ENCODE measurements at places on chromosomes 2 and 18.

- peak; percentile 92 for DNase-seq
Measured at GRCh38 chr2:70851704-70852103, 16.1 kb upstream of the CD207 start.

DNA sequence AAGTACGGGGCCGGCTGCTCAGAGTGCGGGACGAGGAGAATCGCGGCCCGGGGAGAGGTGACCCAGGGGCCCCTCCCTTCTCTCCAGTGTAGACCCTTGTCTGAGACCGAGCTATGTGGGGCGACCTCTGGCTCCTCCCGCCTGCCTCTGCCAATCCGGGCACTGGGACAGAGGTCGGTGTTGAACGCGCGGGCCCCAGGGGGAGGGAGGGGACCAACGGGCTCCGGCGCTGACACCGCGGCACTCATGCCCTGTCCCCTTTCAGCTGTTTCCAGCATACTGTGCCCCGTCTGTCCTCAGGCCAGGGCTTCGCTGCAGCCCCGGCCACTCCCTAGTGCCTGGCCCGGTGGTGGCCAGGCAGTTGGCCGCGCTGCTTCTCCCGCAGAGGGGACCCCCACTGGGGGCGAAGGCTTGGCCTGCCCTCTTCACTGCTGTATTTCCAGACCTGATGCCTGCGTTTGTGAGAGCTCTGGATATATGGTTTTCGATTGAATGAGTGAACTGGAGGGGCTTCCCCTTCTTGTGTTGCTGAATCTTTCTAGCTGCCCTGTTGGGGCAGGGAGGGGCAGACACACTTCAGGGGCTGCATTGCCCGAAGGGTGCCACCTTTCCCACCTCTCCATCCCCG lies 809 bp downstream of the DBI start:
- no peak for DNase-seq

DNA sequence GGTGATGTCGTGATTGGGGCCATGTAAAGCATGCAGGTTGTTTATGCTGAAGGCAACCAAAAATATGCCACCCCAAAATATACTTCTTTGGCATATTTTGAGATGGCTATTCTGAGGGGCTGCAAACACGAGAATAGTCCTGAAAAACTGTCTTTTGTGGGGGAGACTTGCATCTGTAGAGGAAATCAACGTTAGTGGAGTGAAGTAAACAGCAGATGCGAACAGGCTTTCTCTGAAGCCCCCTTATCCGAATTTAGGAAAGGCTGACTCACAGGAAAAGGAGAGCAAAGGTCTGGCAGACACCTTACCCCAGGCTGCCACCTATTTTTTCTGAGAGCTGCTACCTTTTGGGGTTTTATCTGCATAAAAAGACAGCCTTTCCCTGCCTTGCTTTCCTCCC lies 44.6 kb upstream of the MSH6 start:
- no peak for DNase-seq

- no peak for DNase-seq
Measured at GRCh38 chr2:43175876-43176275, 50.5 kb downstream of the ZFP36L2 start.

DNA sequence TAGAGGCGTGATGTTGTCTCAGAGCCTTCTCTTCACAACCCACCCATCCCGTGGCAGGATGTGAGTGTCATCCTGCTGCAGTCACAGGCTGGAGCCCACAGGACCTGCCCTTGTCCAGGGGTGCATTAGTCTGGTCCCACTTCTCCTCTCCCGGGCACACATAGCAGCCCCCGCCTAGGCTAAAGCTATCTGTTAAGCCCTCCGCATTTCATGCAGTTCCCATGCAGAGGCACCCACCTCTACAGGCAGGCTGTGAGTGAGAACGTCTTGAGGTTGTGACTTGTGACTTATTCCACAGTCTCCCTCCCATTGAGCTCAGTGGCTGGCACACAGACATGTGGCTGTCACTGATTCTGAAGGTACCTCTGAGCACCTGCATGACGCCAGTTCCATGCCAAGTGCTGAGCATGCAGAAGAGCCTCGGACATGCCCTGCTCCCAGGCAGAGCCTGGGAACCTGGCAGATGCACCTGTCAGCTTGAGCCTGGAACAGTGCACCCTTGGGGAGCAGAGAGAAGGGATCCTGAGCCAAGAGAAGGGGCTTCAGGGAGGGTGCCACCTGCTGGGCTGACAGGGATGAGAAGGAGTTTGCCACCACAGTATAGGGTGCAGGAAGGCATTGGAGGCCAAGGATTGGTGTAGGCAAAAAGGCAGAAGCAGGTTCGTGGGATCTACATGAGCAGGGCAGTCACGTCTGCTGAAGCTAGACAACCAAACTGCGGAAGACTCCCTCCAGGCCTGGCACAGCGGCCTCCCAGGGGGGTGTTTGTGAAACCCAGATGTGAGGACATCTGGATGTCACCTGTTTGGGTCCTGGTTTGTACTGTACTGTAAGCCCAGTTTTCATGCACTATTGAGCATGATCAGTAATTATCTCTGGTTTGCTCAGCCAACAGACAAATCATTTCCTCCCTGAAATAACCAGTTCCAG lies 213.6 kb downstream of the GLI2 start:
- DNase-seq: no peak

DNA sequence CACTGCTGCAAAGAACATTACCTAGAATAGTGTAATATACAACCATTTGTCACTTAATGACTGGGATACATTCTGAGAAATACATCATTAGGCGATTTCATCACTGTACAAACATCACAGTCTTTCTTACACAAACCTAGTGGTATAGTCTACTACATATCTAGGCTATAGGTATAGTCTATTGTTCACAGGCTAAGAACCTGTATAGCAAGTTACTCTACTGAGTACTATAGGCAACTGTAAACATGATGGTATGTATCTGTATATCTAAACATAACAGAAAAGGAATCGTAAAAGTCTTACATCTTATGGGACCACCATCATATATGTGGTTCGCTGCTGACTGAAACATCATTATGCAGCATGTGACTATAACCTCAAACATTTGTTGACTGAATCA lies 21.4 kb downstream of the SP3 start:
- DNase-seq: no peak

DNA sequence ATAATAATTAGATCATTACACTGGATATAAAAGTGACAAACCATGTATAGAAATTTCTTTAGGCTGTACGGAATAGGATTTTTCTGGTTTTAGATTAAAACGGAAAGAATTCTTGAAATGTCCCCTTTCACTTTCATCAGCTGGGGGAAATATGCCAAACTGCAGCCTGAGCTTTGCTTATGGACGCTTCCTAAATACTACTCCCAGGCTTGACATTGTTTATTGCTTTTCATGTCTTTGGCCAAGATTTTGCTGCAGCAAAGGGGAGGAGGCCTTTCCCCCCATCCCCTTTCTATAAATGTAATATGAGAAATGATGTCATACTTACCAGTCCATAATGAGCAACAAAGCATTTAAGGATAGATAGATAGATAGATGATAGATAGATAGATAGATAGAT lies 158.4 kb downstream of the MAP2 start:
- DNase-seq: no peak

DNA sequence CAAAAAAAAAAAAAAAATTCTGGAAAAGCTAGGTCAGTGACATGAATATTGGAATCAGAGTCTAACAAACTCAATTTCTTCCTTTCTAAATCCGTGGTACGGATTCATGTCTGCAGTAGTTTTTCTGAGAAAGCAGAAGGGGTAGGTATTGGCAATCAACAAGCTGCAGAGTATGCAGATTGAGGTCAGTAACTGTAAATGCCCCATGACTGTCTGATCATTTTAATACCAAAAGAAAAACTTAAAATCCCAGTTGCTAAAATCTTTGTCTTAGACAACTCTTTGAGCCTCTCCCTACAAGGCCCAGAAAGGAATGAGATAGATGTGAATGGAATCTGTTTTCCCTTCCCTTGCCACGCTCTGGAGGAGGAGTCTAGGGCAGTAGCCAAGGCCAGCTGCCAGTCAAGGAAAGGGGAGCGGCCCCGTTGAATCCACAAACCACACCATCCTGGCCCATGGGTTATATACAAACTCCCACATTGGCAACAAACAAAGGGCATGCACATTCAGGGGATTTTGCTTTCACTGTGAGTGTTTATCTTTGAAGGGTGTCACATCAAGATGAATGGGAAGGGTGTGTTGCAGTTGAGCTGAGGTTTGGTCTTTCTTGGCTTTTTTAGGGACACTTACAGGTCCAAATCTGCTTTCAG lies 6.1 kb upstream of the CASP8 start:
- no peak for DNase-seq

DNA sequence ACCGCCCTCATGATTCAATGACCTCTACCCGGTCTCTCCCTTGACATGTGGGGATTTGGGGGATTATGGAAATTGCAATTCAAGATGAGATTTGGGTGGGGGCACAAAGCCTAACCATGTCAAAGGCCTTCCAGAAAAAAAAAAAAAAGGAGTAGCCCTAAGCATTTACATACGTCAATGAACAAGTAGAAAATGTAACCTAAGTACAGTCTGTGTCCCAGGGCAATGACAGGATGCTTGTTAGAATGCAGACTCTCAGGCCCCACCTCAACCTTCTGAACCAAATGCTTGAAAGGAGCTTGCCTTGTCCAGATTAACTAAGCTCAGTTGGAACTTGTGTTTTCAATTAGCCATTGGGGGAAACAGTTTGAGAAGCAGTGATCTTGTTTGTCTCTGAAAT lies 802.1 kb downstream of the CPS1 start:
- DNase-seq: no peak

DNA sequence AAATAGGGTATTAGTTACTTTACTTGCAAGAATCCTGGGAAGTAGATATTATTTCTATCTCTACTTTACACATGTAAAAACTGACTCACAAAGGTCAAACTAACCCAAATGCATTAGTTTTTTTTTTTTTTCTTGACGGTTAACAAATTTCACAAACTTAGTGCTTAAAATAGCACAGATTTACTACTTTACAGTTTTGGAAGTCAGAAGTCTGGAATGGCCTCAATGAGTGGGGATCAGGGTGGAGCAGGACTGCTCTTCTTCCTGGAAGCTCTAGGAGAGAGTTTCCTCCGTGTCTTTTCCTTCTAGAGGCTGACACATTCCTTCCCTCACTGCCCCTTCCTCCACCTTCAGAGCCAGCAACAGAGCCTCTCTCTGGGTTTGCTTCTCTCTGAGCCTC lies 117.2 kb downstream of the COL6A3 start:
- no peak for DNase-seq

- no peak for DNase-seq
Measured at GRCh38 chr2:20558391-20559150, 92.3 kb downstream of the HS1BP3 start.

DNA sequence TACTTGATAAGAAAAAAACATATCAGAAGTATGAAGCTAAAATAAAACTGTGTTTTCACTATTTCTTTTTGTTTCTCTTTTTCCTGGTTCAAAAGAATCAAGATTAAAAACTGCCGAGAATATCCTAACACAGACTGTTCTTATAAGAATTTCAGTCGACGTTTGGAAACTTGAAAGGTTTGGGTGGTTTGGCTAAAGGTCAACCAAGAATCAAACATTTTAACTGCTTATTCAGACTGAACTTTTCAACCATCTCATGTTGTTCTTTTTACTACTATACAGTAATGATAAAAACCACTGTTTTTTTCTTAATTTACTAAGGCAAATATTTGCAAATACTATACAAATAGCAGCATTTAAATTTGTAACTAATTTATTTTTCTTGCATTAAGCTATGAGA lies 308.5 kb upstream of the TFPI start:
- no peak for DNase-seq

- no peak for DNase-seq
Measured at GRCh38 chr2:34401186-34401585, 802.1 kb upstream of the FAM98A start.

DNA sequence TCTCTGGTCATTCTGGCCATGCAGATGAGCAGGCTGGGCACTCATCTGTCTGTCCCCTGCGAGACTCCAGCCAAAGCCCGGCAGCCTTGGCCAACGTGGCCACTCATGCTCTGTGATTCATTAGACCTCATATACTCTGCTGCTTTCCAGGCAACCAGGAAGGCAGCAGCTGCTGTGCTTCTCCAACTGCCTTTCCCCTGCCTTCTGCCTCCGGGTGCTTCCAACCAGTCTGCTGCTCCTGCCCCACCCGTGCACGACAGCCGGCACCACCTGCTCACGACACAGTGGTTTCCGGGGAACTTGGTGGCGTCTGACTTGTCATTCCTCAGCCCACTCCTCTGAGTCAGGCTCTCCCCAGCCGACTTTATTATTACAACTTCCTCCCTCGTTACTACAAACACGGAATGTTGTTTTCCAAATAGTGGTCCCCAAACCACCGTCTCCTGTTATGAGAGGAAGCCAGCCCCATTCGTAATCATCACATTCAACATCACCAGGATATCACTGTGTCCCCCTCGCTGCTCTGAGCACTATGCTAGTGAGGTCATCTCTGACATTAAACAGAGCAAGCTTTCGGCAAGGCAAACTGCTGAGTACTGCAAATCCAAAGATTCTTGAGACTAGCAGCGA lies 392.4 kb downstream of the ALK start:
- DNase-seq: peak; percentile 88

Measured in suppressor macrophage treated with lipopolysaccharide for 1 hour (primary cell).